ENCODE measurements at places on chromosomes 7 and 10.

DNA sequence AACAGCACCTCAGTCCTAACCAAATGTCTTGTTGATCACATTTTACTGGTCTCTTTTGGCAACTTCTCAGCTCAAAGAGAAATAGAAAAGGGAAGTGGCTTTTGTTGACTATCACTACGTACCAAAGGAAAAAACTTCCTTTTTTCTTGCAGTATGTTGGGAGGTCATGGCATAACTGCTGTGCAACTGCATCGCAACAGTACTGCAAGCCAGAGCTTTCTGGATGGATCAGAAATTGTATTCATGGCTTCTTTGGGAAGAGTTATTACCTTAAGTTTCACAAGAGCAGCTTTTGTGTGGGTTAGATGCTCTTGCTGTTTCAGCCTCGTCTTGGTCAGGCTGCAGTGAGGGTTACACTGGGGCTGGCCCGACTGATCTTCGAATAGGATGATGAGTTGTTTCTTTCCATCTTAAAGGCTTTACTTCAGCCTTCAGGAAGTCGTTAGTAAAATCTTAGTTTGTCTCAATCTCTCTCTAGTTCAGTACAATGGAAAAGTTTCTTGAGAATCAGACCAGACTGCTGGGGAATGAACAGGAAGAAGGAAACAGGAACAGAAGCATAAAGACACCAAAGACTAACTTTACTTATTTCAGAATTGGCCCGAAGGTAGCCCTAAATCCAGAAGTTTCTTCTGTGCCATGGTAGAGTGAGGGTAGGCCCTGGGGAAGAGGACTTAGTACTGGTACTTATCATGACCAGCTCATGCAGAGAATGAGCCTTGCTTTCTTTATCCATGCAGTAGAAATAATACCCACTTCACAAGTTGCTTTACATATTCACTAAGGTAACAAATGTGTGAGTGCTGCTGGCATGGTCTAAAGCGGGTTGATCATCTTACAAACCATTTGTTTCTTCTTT is 153.6 kb downstream of the CELF2 start:
- DNase-seq = no peak

DNA sequence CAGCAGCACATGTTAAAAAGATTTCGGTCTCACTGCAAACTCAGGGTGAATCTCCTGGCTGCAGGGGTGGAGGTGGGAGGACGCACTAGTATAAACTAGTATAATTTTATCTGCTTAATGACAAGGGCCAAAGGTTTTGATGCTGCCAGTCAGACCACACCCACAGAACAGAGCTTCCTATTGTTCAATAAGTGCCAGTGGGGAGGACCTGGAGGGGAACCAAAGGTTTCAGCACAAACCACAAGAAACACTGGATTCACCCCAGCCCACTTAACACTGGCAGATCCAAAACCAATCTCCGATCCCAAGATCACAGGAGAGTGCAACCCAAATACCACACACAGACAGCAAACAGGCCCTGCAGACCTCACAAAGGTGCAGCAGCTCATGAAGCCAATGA is 6.6 kb downstream of the VOPP1 start:
- no peak for DNase-seq

GRCh38 chr10:4568731-4569130 is 257.3 kb upstream of the AKR1E2 start:
- DNase-seq = no peak

- no peak for DNase-seq
Observed at GRCh38 chr7:15213093-15213492, 310.5 kb upstream of the DGKB start.

GRCh38 chr7:157564517-157565177 is 227.8 kb downstream of the DNAJB6 start:
- DNase-seq = no peak

All from stimulated activated CD8-positive, alpha-beta memory T cell treated with anti-CD3 and anti-CD28 coated beads, Interleukin-2, amount 100 ng/mL, for 1 hour (primary cell).